Glomerular endothelial cell (primary cell): ENCODE measurements at places on chromosomes 11 and 22. TPM values are rescaled to one million over a fixed set of nuclear protein-coding genes. Genes with fewer than 3 reads are reported as not detected.

The TMPRSS5 gene
- 0.19 and 1.1 TPM in 2 replicates for total RNA-seq

GRCh38 chr11:64141081-64141783, 24.7 kb downstream of the MACROD1 start:
- DNase-seq: no peak

DNA sequence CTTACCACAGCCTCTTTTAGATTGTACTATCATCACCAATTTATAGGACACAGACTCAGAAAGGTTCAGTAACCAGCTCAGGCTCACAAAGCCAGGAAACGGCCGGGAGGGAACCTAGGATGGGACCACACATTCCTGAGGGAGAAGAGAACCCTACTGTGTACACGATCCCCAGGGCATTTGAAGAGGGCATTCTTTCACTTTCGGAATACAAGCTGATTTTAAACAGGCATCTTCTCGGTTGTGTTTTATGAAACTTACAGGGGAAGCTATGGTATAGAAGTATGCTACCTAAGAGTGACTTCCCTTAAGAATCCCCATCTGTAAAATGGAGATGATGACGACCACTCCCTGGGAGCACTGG, 19.0 kb downstream of the SMCO4 start:
- DNase-seq: no peak

The TMEM126B gene
- 50.1 and 83.6 TPM in 2 replicates for total RNA-seq

The SERHL2 gene
- total RNA-seq: 1.4 and 3.4 TPM in 2 replicates

DNA sequence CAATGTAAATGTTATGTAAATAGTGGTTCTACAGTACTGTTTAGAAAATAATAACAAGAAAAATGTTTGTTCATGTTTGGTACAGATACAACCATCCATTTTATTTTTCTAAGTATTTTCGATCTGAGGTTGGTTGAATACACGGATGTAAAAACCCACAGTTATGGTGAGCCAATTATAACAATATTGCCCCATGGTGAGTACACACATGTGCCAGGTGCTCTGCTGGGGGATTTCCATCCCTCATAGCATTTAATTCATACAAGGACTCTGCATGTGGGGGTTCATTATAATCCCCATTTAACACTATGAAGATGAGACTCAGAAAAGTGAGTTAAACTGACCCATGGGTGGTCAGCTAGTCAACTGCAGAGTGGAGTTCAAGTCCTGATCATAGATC, 23.3 kb upstream of the TTC28 start:
- DNase-seq: no peak

DNA sequence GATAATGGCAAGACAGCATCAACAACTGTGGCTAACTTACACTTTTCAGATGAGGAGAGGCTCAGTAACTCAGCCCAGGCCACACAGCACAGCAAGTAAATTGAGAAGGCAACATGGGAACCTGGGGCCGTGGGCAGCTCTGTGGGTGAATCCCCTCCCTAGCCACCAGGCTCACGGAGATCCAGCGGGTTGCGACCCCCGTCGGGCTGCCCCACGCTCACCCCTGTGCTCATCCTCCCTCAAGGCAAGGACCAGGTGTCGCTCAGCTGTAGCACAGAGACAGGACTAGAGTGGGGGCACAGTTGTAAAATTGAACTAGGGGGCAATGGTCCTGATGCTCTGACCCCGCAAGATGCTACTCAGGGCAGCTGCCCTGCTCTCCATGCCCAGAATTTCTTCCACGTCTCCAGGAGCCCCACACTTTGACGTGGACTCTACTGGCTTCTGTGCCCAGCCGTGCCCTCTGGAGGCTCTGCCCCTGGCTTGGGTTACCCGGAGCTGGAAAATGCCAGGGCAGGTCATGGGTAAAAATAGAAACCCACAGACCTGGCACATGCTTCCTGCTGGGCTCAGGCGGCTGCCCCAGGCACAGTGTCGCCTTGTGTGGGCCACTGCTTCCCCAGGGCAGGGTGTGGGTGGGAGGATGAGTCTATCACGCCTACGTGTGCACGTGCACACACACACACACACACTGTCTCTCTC, 9.0 kb downstream of the TUBA8 start:
- no peak for DNase-seq
